ENCODE measurements at places on chromosomes 3 and 15. TPM values are rescaled to one million over a fixed set of nuclear protein-coding genes. Genes with fewer than 3 reads are reported as not detected.

CAMKV gene
- total RNA-seq: 0.85 TPM

C3orf85 gene
- not detected for total RNA-seq

DNA sequence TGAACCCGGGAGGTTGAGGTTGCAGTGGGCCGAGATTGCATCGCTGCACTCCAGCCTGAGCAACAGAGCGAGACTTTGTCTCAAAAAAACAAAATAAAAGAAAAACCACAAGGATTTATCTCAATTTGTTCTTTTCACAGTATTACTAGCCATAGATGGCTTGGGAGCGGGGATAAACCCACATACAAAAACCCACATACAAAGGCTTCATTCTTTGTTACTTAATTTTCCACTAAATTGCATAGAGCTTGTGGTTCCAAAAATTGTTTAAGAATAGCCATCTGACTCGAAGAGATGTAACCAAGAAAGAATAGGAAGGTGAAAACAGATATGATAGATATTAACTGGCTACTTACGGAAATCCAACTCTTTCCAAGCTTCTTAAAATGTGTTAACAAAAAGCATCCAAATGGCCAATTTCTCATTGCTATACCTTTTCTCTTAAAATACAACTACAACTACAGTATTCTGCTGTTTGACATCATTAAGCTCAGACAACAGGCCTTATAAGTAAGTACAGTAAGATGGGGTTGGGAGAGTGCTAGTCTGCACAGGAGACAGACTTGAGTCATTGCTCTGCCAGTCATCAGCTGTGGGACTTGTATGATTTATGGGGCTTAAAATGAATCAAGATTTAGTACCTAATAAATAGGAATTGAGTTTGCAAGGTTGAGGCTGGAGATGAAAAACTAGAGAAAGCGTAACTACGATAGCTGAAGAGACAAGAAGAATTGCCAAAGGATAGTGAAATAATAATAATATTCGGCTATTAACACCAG lies 96.6 kb upstream of the PLXND1 start:
- no peak for DNase-seq

GRCh38 chr3:174333640-174334039 lies 525.5 kb upstream of the NAALADL2 start:
- DNase-seq: no peak

- DNase-seq: no peak
Measured at GRCh38 chr15:67148196-67148701, 82.8 kb downstream of the SMAD3 start.

All from Panc1 (cell line).